ENCODE measurements at places on chromosomes 12 and 14.

GRCh38 chr12:95304673-95305198 lies 87.1 kb downstream of the VEZT start:
- DNase-seq, result no peak

DNA sequence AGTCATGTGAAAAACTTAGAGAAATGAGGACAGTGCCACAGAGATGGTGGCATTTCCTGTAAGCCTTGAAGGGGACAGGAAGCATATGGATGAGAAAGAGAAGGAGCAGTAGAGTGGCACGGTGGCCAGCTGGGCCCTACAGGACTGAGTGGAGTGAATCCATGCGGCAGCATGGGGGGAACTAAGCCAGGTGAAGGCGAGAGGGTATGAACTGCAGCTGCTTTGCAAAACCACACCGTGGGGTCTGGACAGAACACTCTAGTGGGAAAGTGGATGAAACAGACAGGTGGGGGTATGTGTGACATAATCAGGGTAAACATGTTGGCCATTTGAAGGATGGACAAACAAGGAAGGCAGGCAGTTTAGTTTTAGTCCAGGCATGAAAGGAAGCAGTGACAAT lies 10.4 kb upstream of the SYCP3 start:
- DNase-seq, result no peak

GRCh38 chr14:41761204-41761603 lies 154.5 kb downstream of the LRFN5 start:
- DNase-seq, result no peak

DNA sequence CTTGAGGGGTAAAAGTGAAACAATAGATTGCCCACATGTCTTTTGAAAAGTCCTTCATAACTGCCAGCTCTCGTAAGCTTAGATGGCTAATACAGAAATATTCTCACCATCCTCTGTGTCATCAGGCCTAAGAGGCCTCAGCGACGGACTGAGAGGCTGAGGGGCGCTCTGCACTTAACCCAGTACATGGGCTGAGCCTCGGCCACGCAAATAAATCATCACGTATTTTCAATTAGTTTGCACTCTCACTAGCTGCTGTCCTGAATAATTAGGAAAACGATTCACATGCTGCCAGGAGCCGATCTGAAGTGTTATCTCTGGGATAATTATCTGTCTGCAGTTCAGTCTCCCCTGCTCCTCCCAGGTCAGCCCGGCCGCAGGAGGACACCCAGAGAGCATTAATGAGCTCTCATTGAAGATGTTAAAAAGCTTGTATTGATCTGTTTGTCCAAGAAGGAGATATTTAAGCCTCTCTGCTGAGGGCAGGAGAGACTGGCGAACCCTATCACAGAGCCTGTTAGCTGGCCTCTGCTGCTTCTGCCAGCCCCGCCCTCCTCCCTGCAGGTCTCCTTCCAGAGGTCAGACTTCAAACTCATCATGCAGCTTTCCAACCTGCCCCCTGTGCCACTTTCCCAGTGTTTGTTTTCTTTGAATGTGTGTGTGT lies 1051.3 kb downstream of the VRK1 start:
- no peak for DNase-seq

DNA sequence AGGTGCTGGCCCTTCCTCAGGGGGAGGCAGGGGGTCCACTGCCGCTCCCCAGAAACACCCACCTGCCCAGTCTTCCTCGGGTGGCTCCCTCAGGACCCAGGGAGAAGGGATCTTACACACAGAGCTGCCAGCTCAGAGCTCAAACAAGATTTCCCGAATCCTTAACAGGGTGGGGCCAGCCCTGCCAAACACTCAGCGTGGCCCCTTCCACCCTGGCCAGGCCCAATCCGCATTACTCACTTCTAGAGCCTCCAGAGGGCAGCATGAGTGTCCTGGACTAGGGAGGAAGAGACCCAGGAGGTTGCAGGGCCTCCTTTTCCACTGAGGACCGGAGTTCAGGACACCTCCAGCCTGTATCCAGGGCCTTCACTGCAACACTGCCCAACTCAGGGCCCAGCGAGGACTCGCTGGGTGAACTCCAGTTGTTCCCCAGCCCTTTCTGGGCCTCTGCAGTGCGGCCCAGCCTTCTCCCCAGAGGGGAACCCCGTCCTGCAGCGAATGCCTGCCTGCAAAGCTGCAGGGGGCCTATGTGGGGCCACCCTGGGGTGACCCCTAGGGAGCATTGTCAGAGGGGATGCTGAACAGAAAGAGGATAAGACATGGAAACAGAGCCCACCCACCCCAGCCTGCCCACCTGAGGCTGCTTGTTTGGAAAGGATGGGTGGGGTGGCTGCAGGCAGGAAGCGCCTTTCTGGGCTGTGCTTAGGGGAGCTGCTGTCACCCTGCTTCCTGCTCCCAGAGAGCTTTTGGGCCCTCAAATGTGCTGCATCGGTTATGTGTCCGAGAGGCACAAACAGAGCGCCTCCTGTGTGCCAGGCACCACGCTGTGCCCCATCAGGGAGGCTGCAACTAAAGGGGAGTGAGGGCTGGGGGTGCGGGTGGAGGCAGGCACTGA lies 43.8 kb downstream of the CCNK start:
- no peak for DNase-seq

DNA sequence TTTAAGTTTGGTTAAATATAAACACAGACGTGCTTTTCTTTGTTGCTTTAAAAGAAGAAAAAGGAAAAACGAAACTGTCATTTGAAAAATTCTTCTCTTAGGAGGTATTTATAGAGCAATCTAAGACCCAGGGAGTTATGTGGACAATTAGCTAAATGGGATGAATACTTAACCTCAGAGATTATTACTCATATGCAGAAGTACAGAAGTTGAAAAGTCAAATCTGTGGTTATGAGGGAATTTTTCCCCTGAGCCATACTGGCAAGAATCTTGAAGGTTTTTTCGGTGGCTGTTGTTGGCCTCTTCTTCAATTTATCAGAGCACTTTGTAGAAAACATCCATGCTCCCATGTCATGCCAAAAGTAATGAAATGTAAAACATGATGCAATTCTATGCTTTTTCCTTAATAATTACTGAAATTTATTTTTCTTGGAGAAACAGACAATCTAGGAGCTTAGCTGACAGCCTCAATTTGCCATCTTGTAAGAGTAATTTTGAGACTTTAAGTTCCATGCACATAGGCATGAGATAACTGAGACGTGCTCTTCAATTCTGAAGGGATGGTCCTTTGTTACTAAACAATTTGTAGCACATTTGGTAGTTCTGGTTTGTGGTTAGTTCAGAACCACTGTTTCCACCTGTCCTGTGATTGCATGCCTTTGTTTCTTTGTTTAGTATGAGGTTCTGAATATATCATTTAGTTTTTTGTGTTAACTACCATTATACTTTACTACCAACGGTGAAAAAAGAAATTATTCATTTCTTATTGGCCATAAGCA lies 126.6 kb downstream of the BCAT1 start:
- no peak for DNase-seq

DNA sequence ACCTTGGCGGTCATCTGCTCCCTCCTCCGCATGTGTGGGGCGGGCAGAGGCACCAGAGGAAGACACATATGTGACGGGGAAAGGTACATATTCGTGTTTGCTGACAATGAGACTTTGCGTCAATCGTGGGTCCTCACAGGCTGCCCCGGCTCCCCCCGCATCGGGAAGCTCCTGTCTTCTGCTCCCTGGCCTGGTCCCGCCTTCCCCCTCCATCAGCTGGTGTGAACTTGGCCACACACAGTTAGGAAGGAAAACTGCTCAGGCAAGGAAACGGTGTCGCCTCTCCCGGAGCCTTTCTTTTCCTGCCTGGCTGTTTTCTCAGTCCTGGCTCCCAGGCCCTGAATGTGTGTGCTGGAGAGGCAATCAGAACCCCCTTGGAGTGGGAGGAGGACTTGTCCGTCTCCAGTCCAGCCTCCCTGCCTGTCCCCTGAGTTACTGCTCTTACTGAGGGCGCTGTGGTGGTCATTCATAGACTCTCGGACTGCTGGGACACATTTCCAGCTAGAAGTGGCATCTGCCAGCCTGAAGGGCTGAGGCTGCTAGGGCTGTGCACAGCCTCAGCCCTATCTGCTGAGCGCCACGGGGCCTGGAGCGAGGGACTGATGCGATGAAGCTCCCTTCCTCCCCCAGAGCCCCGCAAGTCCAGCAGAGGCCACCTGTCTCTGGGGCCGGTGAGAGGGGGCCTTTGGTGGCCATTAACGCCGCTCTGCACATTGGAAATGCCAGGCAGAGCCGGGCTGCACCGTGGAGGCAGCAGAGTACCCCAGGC lies 44.2 kb upstream of the TSPAN9 start:
- no peak for DNase-seq

GRCh38 chr12:106358396-106359241 lies 1.1 kb downstream of the POLR3B start:
- no peak for DNase-seq

DNA sequence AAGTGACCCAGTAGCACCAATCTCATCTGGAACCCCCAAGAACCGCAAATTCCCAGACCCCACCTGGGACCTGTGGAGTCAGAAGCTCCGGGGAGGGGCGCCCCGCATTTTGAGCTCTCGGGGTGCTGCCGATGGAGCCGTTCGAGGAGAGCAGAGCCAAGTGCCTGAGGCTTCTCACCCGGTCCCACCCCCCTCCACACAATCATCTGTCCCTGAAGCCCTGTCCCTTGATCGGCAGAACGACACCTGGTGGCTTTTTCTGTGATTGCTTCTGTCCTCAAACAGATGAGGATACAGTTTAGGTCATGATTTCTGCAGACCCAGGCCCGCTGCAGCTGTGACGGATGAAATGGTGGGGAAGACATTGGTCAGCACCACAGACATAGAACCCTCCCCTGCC lies 74.7 kb downstream of the NOC4L start:
- DNase-seq, result peak; percentile 13

DNA sequence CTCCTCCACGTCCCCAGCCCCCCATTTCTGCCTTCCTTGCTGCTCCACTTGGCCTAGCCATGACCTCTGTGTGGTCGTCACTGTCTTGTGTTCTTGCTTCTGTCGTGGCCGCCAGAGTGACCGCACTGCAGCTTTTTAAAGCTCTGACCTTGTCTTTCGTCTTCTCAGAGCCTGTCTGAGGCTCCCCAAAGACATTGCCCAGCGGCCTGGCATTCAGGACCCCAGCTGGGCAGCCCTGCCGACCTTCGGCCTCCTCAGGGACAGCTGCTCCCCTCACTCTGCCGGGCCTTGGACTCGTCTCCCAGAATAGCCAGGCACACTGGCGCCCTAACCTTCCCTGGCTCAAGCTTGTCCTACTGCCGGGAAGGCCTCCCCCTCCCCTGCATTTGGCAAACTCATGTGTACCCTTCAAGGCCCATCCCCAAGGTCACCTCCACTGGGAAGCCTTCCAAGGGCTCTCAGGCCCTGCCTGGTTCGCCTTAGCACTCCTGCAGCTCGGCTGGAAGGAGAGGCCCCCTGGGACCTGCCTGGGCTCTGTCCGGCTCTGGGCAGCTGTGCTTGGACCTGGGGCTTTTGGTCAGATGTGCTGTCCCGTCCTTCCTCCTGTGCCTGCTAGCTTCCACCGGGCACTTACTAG lies 15.7 kb upstream of the DLK1 start:
- no peak for DNase-seq

GRCh38 chr12:65277994-65278575 lies 398 bp upstream of the MSRB3 start:
- no peak for DNase-seq

DNA sequence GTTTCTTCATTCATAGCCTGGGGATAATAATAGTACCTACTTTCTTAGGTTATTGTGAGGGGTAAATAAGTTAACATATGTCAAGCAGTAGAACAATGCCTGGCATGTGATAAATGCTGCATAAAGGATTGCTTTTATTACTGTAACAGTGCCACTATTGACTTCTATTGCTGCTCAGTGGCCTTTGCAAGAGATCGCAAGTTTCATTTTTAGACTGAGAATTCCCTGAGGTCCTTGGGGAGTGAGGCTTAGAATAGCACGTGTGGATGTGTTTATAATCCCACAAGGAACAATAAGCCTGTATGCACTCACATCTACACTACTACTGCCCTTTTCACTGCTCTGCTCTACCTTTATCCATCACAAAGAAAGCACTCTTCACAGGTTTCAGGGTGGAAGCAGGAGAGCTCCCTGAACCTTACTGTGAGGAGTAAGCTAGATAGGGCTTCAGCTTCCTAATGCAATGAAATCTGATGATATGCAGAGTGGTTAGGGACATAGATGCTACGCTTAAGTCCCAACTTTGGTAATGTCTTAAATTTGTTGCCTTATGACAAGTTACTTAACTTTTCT lies 302.6 kb downstream of the SNAPC1 start:
- no peak for DNase-seq

DNA sequence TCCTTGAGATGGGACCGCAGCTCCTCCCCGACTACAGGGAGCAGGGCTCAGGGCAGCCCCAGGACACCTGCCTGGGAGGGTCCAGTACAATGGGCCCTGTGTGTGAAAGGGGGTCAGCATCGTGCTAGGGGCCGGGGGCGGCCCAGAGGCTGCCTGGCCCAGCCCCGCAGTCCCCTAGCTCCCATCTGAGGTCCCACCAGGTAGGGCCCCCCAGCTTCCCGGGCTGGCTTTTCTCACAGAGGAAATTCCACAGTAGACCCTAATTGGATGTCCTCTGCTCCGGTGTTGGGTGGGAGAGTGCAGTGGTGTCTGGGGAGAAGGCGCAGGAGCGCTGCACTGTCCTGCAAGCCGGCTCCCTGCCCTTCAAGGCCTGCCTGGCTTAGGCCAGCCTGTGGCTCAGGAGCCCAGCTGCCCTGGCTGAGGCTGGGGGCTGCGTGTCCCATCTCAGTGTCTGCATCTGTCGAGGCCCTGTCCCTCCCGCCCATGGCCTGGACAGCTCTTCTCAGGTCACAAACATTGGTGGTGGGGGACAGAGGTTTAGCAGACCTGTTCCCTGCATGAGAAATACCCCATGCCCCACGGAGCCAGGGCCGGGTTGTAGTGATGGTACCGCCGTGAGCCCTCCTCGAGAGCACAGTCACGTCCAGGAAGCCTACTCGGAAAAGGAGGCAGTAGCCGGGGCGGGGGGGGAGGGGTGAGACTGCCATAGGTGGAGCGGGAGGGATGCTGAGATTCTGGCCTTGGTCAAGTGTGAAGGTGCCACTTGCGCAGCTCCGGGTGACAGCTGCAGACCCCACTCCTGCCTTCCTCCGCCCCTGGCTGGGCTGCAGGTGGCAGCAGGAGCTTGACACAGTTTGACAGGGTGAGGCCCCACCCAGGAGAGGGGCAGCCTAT lies 11.6 kb downstream of the HIP1R start:
- no peak for DNase-seq
